ENCODE measurements at places on chromosomes 1 and 21. TPM values are rescaled to one million over a fixed set of nuclear protein-coding genes. Genes with fewer than 3 reads are reported as not detected.

Gene SPATA46
- total RNA-seq: not detected

Gene CHRNB2
- 8.7 TPM for total RNA-seq

Gene PHLDA3
- total RNA-seq: 10.7 TPM

Gene C2CD4D
- 0.40 TPM for total RNA-seq

Gene HSPB7
- total RNA-seq: not detected

Gene CHI3L1
- total RNA-seq: not detected

Gene HENMT1
- total RNA-seq: 8.0 TPM

Gene CD5L
- not detected for total RNA-seq

Gene TDRD5
- not detected for total RNA-seq

Gene ATP1A4
- total RNA-seq: 0.35 TPM

Gene LAD1
- not detected for total RNA-seq
